ENCODE measurements at places on chromosomes 7 and 10. TPM values are rescaled to one million over a fixed set of nuclear protein-coding genes. Genes with fewer than 3 reads are reported as not detected.
A peak's percentile ranks its signal among the peaks of the same experiment; 100 is the strongest.

GRCh38 chr10:31768467-31768866 lies 160.2 kb downstream of the ARHGAP12 start:
- no peaks in the 10 kb centered on the region for H3K4me1 ChIP-seq
- peak overlapping the region; percentile 21 for H3K27ac ChIP-seq
- no peak for DNase-seq

DNA sequence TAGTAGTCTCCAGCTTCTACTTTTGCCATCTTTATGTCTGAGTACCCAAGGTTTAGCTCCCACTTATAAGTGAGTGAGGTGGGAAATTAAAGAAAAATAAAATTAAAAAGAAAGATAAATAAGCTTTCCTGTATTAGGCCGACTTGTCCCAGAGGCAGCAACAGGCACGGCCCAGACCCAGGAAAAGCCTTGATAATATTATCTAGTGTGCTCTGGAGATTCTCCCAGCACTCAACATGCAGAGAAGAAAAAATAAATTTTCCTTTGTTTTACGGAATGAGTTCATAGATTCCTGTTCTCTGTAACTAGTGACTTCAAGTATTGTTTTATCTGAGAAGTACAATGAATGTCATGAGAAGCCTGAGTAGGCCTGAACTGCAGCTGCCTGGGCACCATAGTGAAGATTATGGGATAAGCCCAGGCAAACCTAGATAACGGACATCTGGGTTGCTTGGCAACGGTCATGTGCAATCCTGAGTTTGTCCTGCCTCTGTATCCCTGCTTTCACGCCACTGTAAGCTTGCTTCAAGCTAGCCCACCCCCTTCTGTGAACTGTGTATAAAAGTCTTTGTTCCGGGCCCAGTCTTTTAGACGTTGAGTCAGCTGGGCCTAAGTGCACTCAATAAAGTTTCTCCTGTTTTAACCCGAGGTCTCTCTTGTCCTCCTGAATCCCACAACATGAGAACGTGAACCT lies 6.4 kb downstream of the ATE1 start:
- H3K4me1 ChIP-seq, result peaks cover 9% of the 10 kb centered on the region
- no peaks in the 10 kb centered on the region for H3K36me3 ChIP-seq
- H3K27ac ChIP-seq, result no peak overlapping the region
- no peaks in the 10 kb centered on the region for H3K27me3 ChIP-seq
- no peak overlapping the region for H3K4me3 ChIP-seq

- no peaks in the 10 kb centered on the region for H3K27me3 ChIP-seq
- no peak overlapping the region for H3K4me3 ChIP-seq
- no peaks in the 10 kb centered on the region for H3K36me3 ChIP-seq
- no peak for DNase-seq
- no peak overlapping the region for H3K27ac ChIP-seq
Measured at GRCh38 chr10:67385089-67385488, 310.9 kb downstream of the CTNNA3 start.

GRCh38 chr7:47720141-47720906 lies 138.4 kb upstream of the TNS3 start:
- peaks cover 13% of the 10 kb centered on the region for H3K4me1 ChIP-seq
- peak overlapping the region; percentile 49 for H3K27ac ChIP-seq
- no peaks in the 10 kb centered on the region for H3K27me3 ChIP-seq
- peak; percentile 92 for DNase-seq
- no peaks in the 10 kb centered on the region for H3K36me3 ChIP-seq

DNA sequence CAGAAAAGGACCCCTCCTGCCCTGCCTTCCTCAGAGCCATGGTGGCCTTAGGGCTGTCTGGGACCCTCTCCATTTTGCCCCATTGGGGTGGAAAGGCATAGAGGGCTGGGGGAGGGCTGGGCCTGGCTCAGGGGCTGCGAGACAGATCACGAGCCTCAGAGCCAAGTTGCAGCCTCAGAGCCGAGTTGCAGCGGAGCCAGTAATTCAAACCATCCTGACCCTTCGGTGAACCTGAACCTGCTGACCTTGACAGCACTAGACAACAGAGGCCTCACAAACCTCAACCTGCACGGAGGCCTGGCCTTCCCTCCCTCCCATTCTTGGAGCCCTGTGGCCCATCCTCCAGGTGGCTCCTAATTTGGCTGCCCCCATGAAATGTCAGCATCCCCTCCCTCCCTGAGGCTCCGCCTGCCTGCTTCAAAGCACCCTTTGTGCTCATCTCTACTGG lies 45.4 kb downstream of the PAX2 start:
- H3K27ac ChIP-seq, result no peak overlapping the region
- peaks cover 13% of the 10 kb centered on the region for H3K4me1 ChIP-seq
- H3K27me3 ChIP-seq, result no peaks in the 10 kb centered on the region
- DNase-seq, result no peak
- no peaks in the 10 kb centered on the region for H3K36me3 ChIP-seq
- no peak overlapping the region for H3K4me3 ChIP-seq

- no peak overlapping the region for H3K27ac ChIP-seq
- no peaks in the 10 kb centered on the region for H3K36me3 ChIP-seq
- H3K27me3 ChIP-seq, result no peaks in the 10 kb centered on the region
- DNase-seq, result no peak
- no peak overlapping the region for H3K4me3 ChIP-seq
Measured at GRCh38 chr10:49310460-49310859, 11.5 kb downstream of the C10orf71 start.

GRCh38 chr10:94038024-94038423 lies 44.3 kb downstream of the PLCE1 start:
- DNase-seq, result no peak
- no peaks in the 10 kb centered on the region for H3K27me3 ChIP-seq
- no peaks in the 10 kb centered on the region for H3K36me3 ChIP-seq
- H3K4me1 ChIP-seq, result no peaks in the 10 kb centered on the region
- no peak overlapping the region for H3K27ac ChIP-seq

- H3K4me3 ChIP-seq, result no peak overlapping the region
- peaks cover under 1% of the 10 kb centered on the region for H3K36me3 ChIP-seq
- peaks cover 13% of the 10 kb centered on the region for H3K4me1 ChIP-seq
- no peak for DNase-seq
- no peaks in the 10 kb centered on the region for H3K27me3 ChIP-seq
Measured at GRCh38 chr10:119860866-119861607, 11.6 kb downstream of the MCMBP start.

GRCh38 chr7:94249631-94250030 lies 145.1 kb upstream of the COL1A2 start:
- H3K4me3 ChIP-seq, result no peak overlapping the region
- no peak overlapping the region for H3K27ac ChIP-seq
- H3K4me1 ChIP-seq, result no peaks in the 10 kb centered on the region

DNA sequence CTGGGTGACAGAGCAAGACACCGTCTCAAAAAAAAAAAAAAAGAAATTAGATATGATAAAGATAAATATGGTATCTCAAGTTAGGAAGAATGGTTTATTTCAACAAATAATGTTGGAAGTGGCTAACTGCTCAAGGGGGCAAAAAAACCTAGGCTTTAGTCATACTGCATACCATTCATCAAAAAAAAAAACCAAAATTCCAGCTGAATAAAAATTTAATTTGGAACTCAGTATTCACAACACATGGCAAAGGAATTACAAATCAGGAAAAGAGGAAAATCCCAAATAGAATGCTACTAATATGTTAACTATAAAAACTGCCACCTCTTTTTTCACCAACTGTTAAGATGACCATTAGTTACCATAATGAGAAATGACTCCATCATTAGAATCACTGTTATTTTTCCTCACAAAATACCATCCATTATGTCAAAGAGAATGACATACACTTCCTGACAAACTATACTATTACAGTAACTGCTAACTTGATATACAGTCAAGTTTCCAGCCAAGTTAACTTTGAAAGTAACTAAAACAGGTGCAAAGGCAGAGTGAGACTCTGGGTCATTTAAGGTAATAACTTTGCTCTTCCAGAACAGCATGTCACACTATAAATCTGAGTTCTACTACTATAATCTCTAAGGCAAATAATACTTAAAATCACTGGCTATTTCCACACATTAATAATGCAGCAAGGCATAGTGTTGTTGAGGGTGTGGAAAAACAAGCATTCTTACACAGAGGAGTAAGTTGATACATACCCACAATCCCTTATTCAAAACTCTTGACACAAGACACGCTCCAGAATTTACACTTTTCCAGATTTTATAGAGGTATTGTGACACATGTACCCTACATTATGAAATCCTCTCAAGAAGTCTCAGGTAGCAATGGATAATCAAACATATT lies 10.2 kb downstream of the KBTBD2 start:
- no peaks in the 10 kb centered on the region for H3K36me3 ChIP-seq
- H3K27me3 ChIP-seq, result no peaks in the 10 kb centered on the region
- DNase-seq, result no peak
- H3K4me3 ChIP-seq, result no peak overlapping the region
- H3K4me1 ChIP-seq, result peaks cover 67% of the 10 kb centered on the region
- peak overlapping the region; percentile 14 for H3K27ac ChIP-seq

- no peaks in the 10 kb centered on the region for H3K4me1 ChIP-seq
- H3K36me3 ChIP-seq, result no peaks in the 10 kb centered on the region
- no peak overlapping the region for H3K27ac ChIP-seq
- no peak for DNase-seq
- no peaks in the 10 kb centered on the region for H3K27me3 ChIP-seq
Measured at GRCh38 chr7:123987445-123987844, 45.4 kb downstream of the TMEM229A start.

- H3K27me3 ChIP-seq, result no peaks in the 10 kb centered on the region
- peaks cover 34% of the 10 kb centered on the region for H3K4me1 ChIP-seq
- H3K27ac ChIP-seq, result peak within 1 kb of the TSS; percentile 83
- peak within 1 kb of the TSS; percentile 60 for H3K4me3 ChIP-seq
- peak; percentile 96 for DNase-seq
Measured at GRCh38 chr10:98414932-98415730, at the start of gene PYROXD2. Gene PYROXD2 (minus strand): TSS chr10:98415182. CDS start chr10:98415135, 47 bp downstream.

- H3K4me1 ChIP-seq, result no peaks in the 10 kb centered on the region
- no peak overlapping the region for H3K4me3 ChIP-seq
- no peak for DNase-seq
Measured at GRCh38 chr7:29352041-29352440, 157.5 kb downstream of the CHN2 start.

GRCh38 chr7:16428672-16429071 lies 7.3 kb upstream of the CRPPA start:
- DNase-seq, result no peak
- H3K27me3 ChIP-seq, result no peaks in the 10 kb centered on the region
- no peaks in the 10 kb centered on the region for H3K4me1 ChIP-seq
- no peaks in the 10 kb centered on the region for H3K36me3 ChIP-seq
- H3K4me3 ChIP-seq, result no peak overlapping the region

- no peak overlapping the region for H3K27ac ChIP-seq
- no peak overlapping the region for H3K4me3 ChIP-seq
- H3K4me1 ChIP-seq, result no peaks in the 10 kb centered on the region
- H3K36me3 ChIP-seq, result no peaks in the 10 kb centered on the region
Measured at GRCh38 chr10:13776861-13777311, 190.1 kb downstream of the PRPF18 start.

- peaks cover 5% of the 10 kb centered on the region for H3K4me1 ChIP-seq
- H3K27me3 ChIP-seq, result no peaks in the 10 kb centered on the region
- H3K36me3 ChIP-seq, result no peaks in the 10 kb centered on the region
- no peak for DNase-seq
Measured at GRCh38 chr7:43461349-43462024, 121.4 kb upstream of the STK17A start.

DNA sequence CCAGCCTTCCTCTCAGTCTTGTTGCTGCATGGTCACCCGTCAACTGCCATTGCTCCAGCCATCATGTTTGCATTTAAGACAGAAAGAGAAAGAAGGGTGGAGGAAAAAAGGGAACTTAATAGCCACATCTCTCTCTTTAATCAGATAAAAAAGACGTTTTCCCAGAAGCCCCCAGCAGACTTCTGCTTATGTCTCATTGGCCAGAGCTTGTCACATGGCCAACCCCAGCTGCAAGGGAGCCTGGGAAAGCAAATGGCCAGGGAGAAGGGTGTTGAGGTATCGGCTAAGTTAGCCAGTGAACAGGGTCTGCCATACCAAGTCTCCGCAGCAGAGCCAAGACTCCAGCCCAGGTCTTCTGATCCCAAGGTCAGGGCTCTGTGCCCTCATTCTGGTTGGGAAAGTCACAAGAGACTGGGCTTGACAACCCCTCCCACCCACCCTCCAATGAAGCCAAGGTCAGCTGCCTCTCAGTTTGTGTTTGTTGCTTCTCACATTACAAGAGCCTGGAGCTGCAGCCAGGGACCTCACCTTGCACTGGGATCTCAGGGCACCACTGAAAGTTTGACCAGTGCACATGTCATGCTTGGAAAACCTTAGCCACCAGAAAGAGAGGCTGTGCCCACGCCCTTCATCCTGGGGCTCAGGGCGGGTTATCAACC lies 80.3 kb upstream of the LYZL2 start:
- H3K27ac ChIP-seq, result no peak overlapping the region
- no peaks in the 10 kb centered on the region for H3K4me1 ChIP-seq
- no peaks in the 10 kb centered on the region for H3K27me3 ChIP-seq
- DNase-seq, result no peak
- H3K4me3 ChIP-seq, result no peak overlapping the region

- no peaks in the 10 kb centered on the region for H3K27me3 ChIP-seq
- peaks cover 3% of the 10 kb centered on the region for H3K4me1 ChIP-seq
- DNase-seq, result no peak
Measured at GRCh38 chr7:27605689-27606269, 56.9 kb downstream of the HIBADH start.

DNA sequence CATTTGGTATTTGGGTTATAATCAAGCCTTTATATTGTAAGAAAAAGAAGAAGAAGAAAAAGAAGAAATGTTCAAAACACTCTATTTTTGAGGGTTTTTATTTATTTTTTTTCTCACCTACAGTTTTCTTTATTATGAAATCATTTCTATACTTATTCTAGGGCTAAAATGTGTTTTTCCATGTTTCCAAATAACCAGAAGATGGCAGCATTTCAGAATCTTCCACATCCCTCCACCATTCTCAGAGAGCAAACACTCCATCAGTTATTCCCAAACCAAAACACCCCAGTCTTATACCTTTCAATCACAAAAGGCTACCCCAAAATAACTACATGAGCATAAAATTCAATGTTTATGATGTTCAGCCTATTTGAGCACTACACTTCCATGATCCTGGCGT lies 38.7 kb upstream of the PPP1R17 start:
- no peaks in the 10 kb centered on the region for H3K36me3 ChIP-seq
- H3K27ac ChIP-seq, result no peak overlapping the region
- no peaks in the 10 kb centered on the region for H3K27me3 ChIP-seq
- no peak for DNase-seq
- no peaks in the 10 kb centered on the region for H3K4me1 ChIP-seq

GRCh38 chr10:26432938-26433337 lies 5.2 kb upstream of the APBB1IP start:
- DNase-seq, result no peak
- H3K4me1 ChIP-seq, result no peaks in the 10 kb centered on the region
- no peak overlapping the region for H3K4me3 ChIP-seq
- H3K36me3 ChIP-seq, result no peaks in the 10 kb centered on the region

GRCh38 chr10:9608602-9609001 lies 1409.1 kb upstream of the CELF2 start:
- no peaks in the 10 kb centered on the region for H3K4me1 ChIP-seq
- H3K4me3 ChIP-seq, result no peak overlapping the region
- no peaks in the 10 kb centered on the region for H3K27me3 ChIP-seq
- no peak for DNase-seq

The SPDYE2B gene
- not detected for total RNA-seq

The ERLIN1 gene
- total RNA-seq, result 8.3 TPM

The PTPRN2 gene
- total RNA-seq, result 2.1 TPM

The C7orf33 gene
- total RNA-seq, result not detected

The PSMA2 gene
- 29.7 TPM for total RNA-seq

The DENND11 gene
- total RNA-seq, result 14.9 TPM

The CHST12 gene
- 9.6 TPM for total RNA-seq

The WNT8B gene
- total RNA-seq, result not detected

The GTPBP4 gene
- 20.3 TPM for total RNA-seq

The TECPR1 gene
- total RNA-seq, result 22.2 TPM

The ATRNL1 gene
- 15.1 TPM for total RNA-seq

The NAT16 gene
- not detected for total RNA-seq

The EN2 gene
- total RNA-seq, result 0.06 TPM
